ACHN (cell line): ENCODE measurements at places on chromosomes 11 and 22.
A peak's percentile ranks its signal among the peaks of the same experiment; 100 is the strongest.

DNA sequence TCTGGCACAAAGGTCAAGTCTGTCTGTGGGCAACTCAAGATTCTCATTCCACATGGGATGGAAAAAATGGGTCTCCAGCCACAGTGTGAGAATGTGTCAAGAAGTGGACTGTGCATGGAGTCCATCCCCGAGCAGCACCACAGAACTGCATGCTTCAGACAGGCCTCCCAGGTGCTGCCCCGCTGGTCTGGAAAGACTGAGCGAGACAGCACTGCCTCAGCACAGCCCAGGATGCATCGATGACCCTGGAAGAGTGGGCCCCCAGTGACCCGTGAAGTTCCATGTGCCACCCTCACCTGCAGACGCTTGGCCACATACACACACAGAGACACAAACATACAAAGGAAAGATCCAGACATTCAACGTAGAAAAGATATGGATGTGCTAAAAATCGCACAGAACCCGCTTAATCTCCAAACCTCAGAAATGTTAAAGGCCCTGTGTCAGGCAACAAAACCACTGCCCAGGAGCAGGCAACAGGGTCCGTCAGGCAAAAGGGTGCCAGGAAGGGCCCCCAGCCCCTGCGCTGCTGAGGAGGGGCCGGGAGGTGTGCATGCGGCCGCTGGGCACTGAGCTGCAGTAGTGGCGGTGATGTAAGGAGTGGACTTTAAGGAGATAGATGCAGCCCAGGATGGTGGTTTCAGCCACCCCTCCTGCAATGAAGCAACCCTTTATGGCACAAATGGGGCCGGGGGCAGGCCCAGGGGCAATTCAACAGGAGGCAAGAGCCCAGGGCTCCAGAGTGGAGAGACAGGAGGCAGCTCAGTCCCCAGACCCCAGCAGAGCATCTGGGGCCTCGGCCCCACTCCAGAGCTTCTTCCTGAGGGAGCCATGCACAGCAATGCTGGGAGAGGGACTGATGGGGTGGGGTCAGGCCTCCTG is 84.7 kb downstream of the DGCR2 start:
- no peak for DNase-seq

- no peak for DNase-seq
These were observed 41.3 kb upstream of the CXCR5 start for GRCh38 chr11:118842369-118842768.

- DNase-seq = no peak
These were observed 622.3 kb upstream of the CADM1 start for GRCh38 chr11:116126562-116126961.

DNA sequence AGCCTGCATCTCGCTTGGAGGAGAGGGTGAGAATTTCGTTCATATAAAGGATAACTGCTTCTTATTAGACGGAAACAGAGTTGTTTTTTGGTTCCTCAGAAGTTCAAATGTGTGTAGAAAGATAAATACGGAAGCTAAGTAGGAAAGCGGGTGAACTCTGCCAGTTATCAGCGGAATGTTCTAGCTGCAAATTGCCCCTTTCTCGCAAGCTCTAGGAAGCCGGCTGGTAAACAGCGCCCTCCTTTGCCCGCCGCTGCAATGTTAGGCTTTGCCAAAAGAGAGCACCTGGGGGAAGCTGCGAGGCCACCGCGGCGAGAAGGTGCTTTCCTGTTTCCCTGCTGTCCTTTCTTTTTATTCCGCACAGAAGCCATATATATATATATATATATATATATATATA is 67.0 kb downstream of the IGLL5 start:
- no peak for DNase-seq

DNA sequence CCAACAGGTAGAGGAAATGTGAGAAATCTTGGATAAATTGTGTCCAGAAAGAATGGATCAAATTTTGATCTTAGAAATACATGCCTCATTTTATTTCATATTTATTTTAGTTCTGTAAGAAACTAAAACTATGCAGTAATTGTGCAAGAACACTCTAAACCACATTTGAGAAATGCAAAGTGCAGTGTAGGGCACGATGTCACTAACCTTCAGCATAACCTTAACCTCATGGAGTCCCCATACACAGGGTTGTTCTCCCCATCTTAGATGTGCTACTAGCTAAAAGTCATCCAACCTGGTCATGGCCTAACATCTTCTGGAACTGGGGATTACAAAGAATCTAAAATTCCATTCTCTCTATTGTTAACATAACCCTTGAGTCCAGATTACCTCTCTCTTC is 48.4 kb upstream of the ARHGAP42 start:
- no peak for DNase-seq

DNA sequence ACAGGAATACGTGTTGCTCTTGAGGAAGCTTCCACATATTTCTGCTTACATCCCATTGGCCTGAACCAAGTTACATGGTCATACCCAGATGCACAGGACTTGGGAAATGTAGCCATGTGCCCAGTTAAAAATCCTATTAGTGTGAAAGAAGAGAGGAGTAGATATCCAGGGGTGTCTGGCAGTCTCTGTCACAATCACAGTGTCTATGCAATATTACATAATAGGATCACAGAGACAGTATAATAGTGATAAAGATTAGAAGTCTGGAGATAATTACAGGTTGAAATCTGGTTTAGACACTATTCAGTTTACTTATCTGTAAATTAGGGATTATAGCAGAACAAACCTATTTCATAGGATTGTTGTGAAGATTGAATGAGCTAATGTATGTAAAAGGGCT is 62.6 kb upstream of the SLC6A5 start:
- no peak for DNase-seq

DNA sequence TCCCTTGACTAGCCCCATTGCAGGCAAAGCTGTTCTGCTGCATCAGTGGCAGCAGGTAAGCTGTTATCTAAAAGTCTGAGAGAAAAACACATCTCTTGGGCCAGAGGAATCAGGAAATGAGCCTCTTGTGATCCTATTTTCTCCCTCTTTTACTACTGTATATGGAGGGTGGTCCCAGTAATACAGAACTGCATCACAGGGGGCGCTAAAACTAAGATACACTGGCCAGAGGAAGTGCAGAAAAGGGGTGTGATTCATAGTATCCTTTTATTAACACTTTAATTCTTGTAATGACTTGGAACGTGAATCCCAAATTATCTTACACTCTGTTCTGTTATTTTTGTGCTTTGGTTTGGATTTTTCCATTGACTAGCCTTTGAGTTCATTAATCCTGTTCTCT is 8.8 kb upstream of the MED17 start:
- peak; percentile 25 for DNase-seq

GRCh38 chr11:131397675-131398074 is 27.3 kb downstream of the NTM start:
- no peak for DNase-seq

GRCh38 chr22:29816539-29816938 is 21.5 kb downstream of the ASCC2 start:
- no peak for DNase-seq

- DNase-seq = peak; percentile 75
These were observed 2.8 kb upstream of the CDC42EP1 start for GRCh38 chr22:37557321-37558001.

GRCh38 chr11:44585421-44585820 is 20.0 kb downstream of the CD82 start:
- no peak for DNase-seq

- no peak for DNase-seq
These were observed 661.7 kb downstream of the TBC1D22A start for GRCh38 chr22:47423861-47424820.

DNA sequence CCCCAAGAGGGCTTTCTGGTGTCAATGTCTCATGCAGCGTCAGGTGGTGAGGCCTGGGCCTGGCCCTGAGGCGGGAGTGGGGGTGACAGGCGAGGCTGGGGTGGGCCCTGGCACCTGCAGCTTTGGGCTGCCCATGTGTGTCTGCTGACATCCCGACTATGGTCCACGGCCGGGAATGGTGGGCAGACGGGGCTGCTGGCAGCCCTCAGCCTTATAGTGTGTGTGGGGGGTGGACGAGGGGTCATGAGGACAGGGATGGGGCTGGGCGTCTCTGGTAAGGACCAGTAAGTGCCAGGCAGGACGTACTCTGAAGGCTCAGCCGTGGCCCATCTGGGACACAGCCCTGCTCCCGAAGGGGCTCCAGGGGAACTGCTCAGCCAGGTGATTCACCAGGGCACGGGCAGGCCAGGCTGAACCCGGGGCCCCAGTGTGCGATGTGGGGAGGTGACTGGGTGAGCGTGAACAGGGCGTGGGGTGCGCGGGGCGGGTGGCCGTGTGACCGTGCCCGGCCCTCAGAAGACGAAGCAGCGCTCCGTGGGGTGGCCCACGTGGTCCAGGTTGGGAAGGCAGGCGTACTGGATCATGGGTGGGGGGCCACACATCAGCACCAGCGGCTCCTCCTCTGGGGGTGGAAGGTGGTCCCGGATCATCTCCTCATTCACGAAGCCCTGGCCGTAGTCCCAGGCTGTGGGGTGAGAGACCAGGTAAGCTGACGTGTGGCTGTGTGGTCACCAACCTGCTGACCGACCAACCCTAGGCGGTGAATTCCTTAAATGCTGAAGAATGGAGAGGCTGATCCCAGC is 4.8 kb upstream of the POLDIP3 start:
- no peak for DNase-seq

DNA sequence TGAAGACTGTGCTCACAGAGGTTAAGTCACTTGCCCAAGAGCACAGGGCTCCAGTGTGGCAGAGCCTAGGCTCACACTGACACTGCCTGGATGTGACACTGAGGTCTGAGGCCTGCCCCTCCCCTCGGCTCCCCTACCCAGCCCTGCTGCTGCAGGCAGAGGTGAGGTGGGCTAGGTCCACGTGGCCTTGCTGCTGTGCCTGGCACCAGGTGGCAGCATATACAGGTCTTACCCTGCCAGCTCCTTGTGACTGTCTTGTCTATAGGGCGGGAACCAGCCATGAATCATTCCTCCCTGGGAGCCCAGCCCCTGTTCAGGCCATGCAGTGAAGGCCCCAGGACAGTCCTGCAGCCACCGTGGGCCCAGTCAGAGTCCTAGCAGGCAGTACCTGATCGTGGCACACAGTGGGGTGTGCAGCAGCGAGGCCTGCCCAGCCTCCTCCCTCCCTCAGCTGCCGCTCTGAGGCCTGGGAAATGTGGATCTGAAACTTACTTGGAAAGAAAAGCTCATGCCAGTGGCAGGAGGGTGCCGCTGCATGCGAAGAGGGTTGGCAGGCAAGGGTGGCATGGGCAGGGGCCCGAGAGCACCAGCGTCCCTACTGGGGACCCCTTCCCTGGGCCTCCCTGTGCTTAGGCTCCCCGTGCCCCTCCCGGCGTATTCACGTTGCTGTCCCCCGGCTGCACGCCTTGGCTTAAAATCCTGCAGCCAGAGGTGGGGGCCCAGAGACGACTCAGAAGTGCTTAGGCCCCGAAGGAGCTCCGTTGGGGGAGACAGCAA is 1.2 kb upstream of the CERK start:
- peak; percentile 79 for DNase-seq

DNA sequence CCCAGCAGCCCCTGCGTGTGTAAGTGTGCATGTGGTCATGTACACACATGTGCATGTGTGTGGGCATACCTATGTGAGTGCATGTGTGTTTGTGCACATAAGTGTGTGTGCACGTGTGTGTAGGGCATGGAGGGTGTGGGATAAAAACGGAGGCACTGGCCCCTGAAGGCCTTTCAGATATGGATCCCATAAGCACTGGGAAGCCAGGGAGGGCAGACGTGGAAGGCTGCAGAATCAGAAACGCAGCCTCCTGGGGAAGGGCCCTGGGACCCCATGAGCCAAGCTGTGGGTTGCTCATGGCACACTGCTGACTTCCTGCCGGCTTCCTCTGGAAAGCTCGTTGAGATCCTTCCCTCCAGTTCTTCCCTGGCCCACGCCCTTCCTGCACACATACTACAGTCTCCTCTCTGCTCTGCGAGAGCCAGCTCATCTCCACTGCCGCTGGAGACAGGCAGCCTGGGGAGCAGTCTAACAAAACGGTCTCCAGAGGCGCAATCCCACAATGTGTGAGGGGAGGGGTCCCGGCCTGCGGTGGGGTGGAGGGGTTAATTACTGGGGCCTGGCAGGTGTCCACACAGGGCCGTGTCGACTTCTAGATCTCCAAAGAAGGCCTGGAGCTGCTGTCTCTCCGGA is 435.2 kb upstream of the B3GAT1 start:
- DNase-seq = no peak

DNA sequence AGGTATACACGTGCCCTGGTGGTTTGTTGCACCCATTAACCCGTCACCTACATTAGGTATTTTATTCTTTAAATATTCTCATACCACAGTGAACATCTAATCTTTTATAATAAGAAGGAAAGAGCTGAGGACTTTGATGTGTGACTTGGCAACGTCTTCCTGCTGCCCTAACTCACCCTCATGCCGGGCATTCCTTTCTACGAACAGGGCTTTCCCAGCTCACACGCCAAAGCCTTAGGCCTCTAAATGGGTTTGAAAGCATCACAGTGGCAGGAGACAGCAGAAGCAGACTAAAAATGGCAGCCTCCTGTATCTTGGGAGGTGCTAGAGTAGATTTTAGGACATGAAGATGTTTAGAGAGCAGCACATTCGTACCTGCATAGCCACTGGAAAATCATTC is 52.6 kb downstream of the CLTCL1 start:
- DNase-seq = no peak

DNA sequence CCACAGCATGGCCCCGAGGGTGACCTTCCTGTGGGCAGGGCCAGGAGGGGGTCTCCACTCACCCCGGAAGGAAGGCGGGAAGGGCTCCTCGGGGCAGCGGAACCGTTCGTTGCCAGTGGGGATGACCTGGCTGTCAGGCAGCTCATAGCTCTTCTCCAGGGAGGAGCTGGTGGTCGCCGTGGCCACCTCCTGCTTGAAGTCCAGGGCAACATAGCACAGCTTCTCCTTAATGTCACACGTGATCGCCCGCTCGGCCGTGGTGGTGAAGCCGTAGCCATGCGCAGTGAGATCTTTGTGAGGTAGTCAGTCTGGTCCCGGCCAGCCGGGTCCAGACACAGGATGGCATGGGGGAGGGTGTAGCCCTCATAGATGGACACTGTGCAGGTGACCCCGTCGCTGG is 31.5 kb upstream of the SYT8 start:
- no peak for DNase-seq

- peak; percentile 23 for DNase-seq
These were observed at the start of gene MIAT for GRCh38 chr22:26656891-26657851. MIAT (plus strand) TSS chr22:26657588.

GRCh38 chr11:109519253-109519652 is 97.3 kb downstream of the C11orf87 start:
- no peak for DNase-seq

DNA sequence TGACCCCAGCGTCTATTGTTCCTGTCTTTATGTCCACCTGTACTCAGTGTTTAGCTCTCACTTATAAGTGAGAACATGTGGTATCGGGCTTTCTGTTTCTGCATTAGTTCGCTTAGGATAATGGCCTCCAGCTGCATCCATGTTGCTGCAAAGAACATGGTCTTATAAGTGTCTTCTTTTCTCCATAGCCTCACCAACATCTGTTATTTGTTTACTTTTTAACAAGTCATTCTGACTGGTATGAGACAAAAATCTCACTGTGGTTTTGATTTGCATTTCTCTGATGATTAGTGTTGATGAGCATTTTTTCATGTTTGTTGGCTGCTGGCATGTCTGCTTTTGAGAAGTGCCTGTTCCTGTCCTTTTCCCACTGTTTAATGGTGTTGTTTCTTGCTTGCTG is 21.7 kb upstream of the SLN start:
- no peak for DNase-seq
